Thyroid gland (tissue), 4 donors: ENCODE measurements at places on chromosomes 3 and 15.
A peak's percentile ranks its signal among the peaks of the same experiment; 100 is the strongest.

DNA sequence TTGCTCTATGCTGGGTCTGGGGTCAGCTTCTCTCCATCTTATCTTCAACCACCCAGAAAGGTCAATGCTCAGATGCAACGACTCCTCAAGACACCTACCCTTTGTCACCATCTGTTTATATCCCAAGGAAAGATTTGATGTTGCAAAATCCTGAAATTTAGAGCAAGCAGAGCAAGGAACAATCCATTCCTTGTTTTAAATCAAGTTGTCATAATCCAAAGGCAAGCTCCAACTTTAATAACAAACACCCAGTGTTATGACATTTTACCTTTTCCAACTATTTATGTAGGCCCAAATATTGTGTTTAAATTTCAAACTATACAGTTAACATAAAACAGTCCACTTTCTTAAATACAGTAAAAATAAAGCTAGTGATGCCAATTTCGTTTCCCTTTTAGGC is 116.5 kb upstream of the LRIG1 start:
- DNase-seq: no peak

GRCh38 chr3:141648055-141648910 is 89.8 kb upstream of the RNF7 start:
- no peak for DNase-seq

DNA sequence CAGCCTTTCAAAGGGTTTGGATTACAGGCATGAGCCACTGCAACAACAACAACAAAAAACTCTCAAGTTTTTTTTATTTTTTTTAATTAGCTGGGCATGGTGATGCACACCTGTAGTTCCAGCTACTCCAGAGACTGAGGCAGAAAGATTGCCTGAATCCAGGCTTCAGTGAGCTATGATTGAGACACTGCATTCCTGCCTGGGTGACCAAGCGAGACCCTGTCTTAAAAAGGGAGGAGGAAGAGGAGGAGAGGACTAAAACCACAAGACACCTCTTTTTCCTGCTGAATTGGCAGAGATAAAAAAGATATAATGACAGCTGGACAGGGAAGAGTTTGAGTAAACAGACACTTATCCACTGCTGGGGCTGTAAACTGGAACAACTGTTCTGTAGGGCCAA is 22.7 kb upstream of the CHRNB4 start:
- no peak for DNase-seq

- DNase-seq: no peak
These were observed 302.8 kb upstream of the GOLIM4 start for GRCh38 chr3:168398371-168399025.

- no peak for DNase-seq
These were observed 793 bp downstream of the SLC30A4 start for GRCh38 chr15:45521596-45522327.

GRCh38 chr3:148556664-148557063 is 141.0 kb upstream of the AGTR1 start:
- DNase-seq: no peak

DNA sequence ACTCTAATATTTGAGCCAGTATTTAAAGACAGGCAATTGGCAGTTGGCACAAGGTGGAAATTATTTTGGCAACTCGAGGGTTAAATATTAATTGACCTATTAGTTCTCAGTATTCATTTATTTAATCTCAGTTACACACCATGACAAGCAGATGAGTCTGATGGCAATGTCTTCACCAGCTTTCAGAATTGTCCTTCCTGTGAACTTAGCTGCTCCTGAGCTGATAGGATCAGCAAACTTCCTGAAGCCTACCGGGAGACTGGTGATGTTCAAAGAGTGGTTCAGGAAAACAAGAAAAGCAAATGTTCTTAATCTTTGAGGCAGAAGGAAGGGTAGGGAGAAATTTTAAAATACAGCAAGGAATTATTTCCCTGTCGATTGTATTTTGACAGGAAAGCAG is 522.2 kb downstream of the SOX2 start:
- no peak for DNase-seq

DNA sequence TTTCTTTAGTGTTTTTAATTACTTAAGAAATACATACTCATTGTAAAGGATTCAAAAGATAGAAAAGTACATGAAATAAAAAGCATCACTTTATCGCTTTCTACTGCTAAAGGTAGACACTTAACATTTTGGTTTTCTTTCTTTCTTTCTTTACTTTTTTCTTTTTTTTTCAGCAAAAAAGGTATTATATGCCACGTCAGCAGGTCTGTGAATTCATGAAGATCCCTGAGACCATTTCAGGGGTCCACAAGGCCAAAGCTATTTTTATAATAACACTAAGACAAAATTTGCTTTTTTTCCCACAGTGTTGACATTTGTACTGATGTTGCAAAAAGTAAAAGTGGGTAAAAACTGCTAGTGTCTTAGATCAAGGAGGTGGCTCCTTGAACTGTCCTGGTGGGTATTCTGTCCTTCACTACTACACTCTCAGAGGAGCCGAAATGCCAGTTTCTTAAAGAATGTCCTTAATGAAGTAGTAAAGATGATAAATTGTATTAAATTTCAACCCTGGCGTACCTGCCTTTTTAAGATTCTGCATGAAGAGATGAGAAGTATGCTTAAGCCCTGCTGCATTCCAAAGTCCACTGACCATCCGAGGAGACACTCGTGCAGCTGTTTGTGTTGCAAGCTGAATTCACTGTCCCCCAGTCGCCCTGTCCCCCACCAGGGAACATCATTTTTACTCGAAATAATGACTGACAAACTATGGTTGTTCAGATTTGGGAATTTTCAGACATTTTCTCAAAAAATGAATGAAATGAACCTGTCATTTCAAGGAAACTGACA is 106.7 kb upstream of the PIAS1 start:
- DNase-seq: peak; percentile 65

DNA sequence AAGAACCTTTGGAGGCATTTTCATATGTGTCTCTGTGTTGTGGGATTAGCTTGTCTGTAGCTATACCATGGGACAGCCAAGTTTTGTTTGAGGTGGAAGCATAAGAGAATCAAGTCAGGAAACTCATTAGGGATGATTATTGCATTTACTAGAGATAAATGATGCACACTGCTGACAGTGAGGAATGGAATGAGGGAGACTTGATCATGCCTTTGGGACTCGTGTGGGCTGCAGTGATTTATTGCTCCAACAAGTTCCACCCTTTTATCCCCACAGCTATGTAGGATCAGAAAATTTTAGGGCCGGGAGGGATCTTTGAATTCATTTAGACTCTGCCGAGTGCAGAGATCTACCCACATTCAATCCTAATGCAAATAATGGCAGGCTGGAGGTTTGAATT is 16.3 kb downstream of the ZNF385D start:
- no peak for DNase-seq

- no peak for DNase-seq
These were observed 1.7 kb upstream of the GFM1 start for GRCh38 chr3:158642474-158643210.

GRCh38 chr3:49199239-49199899 is 28.0 kb downstream of the KLHDC8B start:
- peak; percentile 77 for DNase-seq

DNA sequence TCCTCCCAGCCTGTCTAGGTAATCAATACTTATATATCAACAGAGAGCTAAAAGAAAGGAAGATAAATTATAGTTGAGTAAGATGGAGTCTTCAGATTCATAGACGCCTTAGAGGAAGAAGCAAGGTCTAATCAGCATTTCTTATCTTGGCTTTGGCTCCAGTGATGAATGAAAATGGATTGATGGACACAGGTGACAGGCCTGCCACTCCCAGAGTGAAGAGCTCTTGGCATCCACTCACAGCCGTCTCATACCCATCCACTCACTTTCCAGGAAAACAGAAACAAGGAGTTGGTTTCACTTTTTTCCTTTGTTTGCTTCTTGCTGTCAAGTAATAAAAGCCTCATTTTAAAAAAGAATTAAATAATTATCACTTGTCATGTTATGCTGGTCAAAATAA is 168.2 kb downstream of the MFSD1 start:
- DNase-seq: no peak

- no peak for DNase-seq
These were observed 220.3 kb downstream of the STT3B start for GRCh38 chr3:31753050-31753425.

- no peak for DNase-seq
These were observed 235.7 kb downstream of the THRB start for GRCh38 chr3:24258727-24259600.

DNA sequence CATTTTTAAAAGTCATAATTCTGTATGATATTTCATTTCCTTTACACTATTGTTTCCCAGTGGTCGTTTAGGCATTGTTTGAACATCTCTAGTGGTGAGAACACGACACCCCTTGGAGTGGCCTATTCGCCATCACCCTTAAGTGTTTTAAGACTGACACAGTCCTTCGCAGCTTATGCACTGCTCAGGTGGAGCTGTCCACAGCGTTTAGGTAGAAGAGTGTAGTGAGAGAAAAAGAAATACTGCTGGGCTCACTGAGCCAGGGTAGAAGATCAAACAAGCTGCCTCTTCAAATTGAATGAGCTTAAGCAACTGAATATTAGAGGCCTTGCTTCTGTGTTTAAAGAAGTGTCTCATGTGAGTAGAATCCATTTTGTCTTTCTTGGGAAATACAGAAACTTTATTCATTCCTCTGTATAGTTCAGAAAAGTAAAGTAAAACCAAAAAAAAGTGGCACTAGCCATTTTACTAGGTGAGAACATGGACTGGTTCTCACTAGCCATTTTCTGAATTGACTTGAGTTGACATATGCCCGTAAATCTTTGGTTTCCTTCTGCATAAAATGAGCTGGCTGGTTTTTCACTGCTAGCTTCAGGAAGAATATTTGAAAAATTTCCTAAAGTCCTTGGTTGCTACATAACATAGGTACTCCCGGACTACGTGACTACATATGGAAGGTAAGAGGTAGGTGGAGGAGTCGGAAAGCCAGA is 155.9 kb downstream of the P3H2 start:
- DNase-seq: no peak

DNA sequence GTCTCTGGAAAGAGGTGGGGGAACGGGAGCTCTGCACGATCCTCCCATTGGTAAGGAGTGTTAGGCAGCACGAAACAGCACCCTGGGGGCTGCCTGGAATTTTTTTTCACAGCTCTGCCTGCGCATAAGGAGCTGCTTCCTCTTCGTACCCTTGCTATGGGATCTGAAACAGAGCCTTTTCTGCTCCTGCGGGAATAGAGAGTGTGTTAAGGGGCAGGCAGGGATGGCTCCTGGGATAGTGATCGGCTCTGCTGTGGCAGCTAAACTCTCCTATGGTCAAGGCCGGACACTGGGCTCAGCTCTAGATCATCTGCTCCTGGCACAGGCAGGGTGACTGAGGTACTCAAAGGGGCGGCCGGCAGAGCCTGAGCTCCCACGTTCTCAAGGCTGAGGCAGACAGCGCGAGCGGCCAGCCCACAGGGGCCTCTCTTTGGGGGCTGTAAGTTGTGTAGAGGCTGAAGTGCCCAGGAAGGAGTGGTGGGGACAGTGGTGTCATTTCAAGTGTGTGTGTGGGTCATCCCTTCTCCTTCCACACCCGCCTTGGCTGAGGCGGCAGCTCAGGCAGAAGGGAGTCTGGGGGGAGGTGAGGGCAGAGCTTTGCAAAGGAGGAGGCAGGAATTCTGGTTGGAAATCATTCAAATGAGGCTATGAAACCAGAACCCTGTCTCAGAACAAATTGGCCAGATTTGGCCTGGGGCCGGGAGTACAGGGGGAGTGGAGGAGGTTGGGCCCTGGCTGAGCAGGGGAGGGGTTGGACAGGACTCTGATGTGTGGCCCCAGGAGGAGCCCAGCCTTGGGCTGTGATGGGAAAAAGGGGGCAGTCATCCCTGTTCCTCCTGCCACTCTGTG is 31.0 kb downstream of the EPHB3 start:
- no peak for DNase-seq

GRCh38 chr3:123831420-123831819 is 52.7 kb downstream of the MYLK start:
- no peak for DNase-seq

DNA sequence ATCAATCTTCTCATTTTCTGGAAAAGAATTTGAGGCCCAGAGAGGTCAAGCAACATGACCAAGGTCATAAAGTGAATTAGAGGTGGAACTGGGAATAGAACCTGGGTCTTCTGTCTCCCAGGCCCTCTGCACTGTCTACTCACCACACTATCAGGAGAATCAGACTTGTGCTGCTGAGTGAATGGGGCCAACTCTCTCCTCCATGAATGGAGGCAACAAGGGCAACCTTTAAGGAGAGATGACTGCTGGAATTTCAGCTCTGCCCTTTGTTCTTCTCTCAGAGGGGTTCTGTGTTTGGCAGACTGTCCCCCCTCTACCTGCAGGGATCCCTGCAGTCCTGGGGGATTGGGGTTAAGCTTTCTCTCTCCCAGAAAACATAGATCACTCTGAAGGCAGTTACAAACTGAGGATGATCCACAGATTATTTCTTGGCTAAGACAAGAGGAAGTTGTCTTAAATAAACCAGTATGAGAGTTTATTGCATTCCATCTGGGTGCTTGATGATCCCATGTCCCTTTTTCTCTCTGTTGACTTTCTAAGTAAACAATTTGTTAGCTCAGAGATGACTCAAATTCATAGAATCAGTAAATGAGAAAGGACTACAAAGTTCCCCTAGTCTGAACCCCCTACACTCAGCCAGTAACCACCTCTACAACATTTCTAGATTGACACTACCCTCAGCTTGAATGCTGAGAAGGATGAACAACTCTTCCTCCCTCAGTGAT is 99.0 kb upstream of the LIPC start:
- DNase-seq: no peak

DNA sequence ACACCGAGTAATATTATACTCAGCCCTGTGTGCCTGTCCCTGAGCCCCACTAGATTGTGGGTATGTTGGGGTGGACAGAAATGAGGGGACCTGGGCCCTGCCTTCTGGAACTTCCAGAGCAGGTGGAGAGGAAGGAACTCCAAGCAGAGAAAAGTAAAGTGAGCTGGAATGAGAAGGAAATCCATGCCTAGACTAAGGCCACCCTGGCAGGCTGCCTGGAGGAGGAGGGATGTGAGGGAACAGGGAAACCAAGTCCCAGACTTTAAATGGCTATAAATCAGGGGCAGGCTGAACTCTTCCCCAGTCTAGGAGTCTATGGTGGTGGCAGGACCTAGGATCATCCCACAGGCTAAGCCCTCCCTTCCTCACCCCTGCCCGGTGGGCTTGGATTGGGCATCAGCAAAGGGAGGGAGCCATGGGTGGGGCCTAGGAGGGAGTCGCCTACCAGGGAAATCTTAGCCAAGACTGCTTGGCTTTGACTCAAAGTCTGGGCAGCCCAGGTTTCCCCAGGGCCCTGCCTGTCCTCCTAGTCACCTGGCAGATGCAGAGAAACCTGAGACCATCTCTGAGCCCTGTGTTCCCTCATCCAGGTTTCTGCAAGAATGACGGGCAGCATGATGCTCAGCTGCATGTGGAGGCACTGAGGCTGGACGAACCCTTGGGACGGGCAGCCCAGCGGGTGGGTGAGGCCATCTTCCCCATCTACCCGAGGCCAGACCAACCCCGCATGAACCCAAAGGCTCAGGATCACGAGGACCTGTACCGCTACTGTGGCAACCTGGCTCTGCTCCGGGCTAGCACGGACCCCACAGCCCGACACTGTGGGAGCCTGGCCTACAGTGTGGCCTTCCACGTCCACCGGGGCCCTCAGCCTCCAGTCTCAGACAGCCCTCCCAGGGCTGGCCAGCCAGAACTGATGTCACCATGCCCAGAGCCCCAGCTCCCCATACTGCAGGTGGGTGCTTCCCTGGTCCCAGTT is 15.6 kb upstream of the STRA6 start:
- no peak for DNase-seq
